ENCODE measurements at places on chromosomes 2 and 18.

DNA sequence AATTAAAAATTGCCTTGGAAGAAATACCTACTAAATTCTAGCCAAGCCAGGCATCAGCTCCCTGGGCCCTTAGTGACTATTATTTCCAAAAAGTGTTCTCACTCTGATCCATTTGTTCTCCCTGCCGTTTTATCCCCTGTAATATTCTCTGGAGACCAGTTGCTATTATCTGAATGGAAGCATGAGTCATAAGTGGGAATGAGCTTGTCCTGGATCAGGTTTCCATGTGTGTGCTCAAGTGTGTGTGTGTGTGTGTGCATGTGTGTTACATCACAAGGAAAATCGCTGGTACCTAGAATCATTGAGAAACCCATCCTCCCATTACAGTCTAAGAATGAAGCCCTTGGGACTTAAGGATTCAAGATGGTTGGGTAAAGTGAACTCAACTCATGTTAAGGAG, 130.3 kb upstream of the CXCR4 start:
- no peak for DNase-seq

- DNase-seq = no peak
Observed at GRCh38 chr2:12163866-12164265, 417.4 kb downstream of the LPIN1 start.

DNA sequence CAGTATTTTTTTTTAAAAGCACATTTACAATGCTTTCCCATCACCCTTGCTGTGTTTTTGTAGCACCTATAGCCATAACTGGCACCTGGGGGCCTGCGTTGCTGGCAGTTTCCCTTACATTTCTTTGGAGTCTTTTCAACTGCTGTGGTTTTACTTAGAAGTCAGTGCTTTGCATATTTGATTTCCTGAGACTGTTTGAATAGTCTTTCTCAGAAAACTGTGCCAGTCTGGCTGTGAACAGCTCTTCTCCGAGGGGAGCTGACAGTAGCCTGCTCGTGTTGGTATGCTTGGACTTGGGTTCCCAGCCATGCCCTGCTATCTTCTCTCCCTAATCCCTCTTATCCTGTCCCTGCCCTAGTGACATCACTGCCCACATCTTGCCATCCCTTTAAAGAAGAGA, 81.5 kb downstream of the DPP4 start:
- DNase-seq = peak; percentile 31

- DNase-seq = no peak
Observed at GRCh38 chr2:178723786-178724346, 83.4 kb downstream of the TTN start.

DNA sequence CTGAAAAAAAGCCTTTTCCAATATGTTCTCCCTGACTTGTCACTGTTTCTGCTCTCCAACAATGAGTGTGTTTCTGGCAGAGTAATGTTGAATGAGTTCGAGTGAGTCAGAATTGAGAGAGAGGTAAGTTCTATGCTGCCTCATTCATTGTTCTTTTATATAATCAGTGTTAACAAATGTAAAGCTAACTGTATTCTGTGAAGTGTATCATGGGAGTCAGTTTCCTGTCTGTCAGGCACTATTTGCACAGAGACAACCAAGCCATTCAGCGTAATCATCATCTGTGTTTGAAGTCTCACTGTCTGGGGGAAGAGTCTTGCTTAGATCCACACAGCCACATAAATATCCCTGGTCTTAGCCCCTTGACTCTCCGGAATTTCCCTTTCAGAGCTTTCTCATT, 22.0 kb upstream of the UPP2 start:
- no peak for DNase-seq

GRCh38 chr2:25673300-25674076, at the start of gene DTNB:
TSS of gene DTNB (minus strand) at chr2:25673577. CDS start at chr2:25652660, 20,917 bp downstream.
- peak; percentile 44 for DNase-seq
